Naive thymus-derived CD8-positive, alpha-beta T cell (primary cell): ENCODE measurements at places on chromosomes 5 and 9. TPM values are rescaled to one million over a fixed set of nuclear protein-coding genes. Genes with fewer than 3 reads are reported as not detected.

DNA sequence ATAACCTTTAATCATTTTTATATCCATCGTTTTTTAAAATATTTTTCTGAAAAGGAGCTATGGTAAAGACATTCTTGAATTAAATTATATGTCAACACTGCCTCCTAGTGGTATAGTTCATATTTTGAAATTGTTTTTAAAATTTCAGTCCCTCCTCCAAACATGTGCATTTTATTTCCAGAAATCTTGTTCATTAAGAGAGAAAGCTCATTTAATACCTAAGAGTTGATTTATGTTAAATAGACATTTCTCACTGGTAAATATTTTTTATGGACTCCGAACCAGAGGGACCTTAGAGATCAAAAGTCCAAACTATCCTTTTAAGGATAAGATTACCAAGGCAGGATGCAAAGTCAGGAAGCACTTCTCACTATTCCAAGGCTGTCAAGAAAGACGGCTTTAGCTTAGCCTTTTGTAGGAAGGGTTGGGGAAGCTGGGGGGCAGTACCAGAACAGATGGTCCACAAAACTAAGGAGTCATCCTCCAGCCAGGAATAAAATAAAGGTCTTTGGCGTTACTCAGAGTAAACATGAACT is 21.6 kb downstream of the BHMT start:
- DNase-seq, result no peak
- no peak overlapping the region for H3K27ac ChIP-seq
- peak overlapping the region; percentile 80 for H3K4me3 ChIP-seq
- peaks cover 5% of the 10 kb centered on the region for H3K27me3 ChIP-seq
- H3K4me1 ChIP-seq, result peaks cover 8% of the 10 kb centered on the region

DNA sequence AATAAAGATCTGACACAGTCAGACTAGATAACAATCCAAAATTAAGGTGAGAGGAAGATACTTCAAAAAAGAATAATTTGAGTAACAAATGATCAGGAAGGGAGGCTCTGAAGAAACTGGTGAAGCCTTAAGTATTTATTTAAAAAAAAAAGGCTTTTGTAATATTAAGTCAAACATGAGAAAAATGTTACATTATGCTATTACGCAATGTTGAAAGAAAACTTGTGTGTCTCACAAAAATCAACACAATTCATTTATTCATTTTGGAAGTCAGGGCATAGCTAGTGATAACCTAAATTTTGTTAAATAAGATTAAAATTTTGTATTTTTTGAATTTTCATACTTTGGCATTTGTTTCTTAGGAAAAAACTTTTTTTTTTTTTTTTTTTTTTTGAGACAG is 28.2 kb downstream of the WDR41 start:
- H3K36me3 ChIP-seq, result peaks cover 13% of the 10 kb centered on the region
- H3K27me3 ChIP-seq, result no peaks in the 10 kb centered on the region
- DNase-seq, result no peak

DNA sequence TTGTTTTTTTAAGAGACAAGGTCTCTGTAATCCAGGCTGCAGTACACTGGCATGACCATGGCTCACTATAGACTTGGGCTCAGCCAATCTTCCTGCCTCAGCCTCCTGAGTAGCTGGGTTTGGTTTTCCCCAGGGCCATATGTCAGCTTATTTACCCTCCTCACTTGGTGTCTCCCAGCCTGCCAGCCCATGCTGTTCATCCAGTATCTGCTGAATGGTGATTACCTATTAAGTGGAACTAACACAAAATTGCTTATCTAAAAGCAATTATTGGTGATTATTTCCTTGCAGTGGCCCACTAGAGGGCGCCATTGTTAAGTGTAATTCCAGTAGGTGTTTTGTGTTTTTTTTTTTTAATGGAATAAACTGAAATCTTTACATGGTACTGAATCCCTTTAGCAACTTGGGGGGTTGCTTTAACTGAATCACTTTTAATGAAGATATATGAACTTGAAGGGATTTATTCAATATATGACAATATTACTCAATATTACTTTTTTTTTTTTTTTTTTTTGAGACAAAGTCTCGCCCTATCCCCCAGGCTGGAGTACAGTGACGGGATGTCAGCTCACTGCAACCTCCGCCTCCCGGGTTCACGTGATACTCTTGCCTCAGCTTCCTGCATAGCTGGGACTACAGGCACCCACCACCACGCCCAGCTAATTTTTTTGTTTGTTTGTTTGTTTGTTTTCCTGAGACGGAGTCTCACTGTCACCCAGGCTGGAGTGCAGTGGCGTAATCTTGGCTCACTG is 13.8 kb downstream of the EXOSC2 start:
- peak overlapping the region; percentile 36 for H3K27ac ChIP-seq
- no peaks in the 10 kb centered on the region for H3K27me3 ChIP-seq
- peaks cover 11% of the 10 kb centered on the region for H3K36me3 ChIP-seq
- no peak overlapping the region for H3K4me3 ChIP-seq

DNA sequence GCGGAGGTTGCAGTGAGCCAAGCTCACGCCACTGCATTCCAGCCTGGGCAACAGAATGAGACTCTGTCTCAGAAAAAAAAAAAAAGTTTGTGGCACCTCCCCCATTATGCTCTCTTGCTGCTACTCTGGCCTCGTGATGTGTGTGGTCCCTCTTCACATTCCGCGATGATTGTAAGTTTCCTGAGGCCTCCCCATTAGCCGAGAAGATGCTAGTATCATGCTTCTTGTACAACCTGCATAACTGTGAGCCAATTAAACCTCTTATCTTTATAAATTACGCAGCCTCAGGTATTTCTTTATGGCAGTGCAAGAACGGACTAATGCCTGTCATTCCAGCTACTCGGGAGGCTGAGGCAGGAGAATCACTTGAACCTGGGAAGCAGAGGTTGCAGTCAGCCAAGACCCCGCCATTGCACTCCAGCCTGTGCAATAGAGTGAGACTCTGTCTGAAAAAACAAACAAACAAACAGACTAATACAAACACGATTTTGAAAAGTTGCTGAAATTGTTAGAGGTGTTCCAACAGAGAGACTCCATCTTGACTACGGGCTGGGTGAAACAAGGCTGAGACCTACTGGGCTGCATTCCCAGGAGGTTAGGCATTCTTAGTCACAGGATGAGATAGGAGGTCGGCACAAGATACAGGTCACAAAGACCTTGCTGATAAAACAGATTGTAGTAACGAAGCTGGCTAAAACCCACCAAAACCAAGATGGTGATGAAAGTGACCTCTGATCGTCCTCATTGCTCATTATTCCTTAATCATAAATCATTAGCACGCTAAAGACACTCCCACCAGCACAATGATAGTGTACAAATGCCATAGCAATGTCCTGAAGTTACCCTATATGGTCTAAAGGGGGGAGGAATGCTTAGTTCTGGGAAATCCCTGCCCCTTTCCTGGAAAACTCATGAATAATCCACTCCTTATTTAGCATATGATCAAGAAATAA is 8.3 kb upstream of the AFF4 start:
- no peak overlapping the region for H3K27ac ChIP-seq
- DNase-seq, result no peak
- H3K4me1 ChIP-seq, result no peaks in the 10 kb centered on the region
- H3K27me3 ChIP-seq, result no peaks in the 10 kb centered on the region
- no peak overlapping the region for H3K4me3 ChIP-seq

GRCh38 chr5:159393854-159394274 is 63.6 kb upstream of the IL12B start:
- H3K4me3 ChIP-seq, result no peak overlapping the region
- DNase-seq, result no peak
- no peaks in the 10 kb centered on the region for H3K4me1 ChIP-seq
- H3K36me3 ChIP-seq, result peaks cover 4% of the 10 kb centered on the region

GRCh38 chr5:44356231-44356630 is 33.0 kb downstream of the FGF10 start:
- no peak overlapping the region for H3K27ac ChIP-seq
- H3K27me3 ChIP-seq, result no peaks in the 10 kb centered on the region
- H3K4me3 ChIP-seq, result no peak overlapping the region
- no peak for DNase-seq
- no peaks in the 10 kb centered on the region for H3K4me1 ChIP-seq
- H3K36me3 ChIP-seq, result no peaks in the 10 kb centered on the region

DNA sequence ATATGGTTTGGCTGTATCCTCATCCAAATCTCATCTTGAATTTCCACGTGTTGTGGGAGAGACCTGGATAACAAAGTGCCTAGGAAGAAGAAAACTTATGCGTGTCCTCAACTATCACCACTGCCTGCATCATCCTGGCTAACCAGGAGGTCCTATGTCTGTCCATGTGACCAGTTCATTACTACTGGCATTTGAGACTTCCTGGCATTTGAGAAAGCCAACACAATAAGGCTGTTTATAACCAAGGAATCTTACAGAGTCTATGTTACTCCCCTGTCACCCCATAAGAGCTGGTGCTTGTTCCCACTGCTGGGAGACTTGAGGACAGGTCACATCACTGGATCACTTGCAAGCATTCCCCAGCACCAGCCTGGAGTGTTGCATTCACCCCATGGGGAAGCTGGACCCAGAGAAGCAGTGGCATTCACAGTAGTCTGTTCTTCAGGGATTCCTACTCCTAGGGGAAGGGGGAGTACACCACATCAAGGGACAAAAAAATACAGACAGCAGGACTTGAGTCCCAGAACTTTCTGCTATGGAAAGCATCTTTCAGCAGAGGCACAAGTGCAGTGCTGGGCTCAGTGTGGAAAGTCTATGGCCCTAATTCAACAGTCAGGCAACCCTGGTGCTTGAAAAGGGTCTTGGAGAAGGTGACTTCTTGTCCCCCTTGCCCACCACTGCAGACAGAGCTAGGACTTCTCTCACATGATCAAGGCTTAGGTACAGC is 717.1 kb downstream of the SEMA5A start:
- peaks cover 5% of the 10 kb centered on the region for H3K27me3 ChIP-seq
- H3K4me3 ChIP-seq, result no peak overlapping the region
- no peak for DNase-seq
- no peak overlapping the region for H3K27ac ChIP-seq

DNA sequence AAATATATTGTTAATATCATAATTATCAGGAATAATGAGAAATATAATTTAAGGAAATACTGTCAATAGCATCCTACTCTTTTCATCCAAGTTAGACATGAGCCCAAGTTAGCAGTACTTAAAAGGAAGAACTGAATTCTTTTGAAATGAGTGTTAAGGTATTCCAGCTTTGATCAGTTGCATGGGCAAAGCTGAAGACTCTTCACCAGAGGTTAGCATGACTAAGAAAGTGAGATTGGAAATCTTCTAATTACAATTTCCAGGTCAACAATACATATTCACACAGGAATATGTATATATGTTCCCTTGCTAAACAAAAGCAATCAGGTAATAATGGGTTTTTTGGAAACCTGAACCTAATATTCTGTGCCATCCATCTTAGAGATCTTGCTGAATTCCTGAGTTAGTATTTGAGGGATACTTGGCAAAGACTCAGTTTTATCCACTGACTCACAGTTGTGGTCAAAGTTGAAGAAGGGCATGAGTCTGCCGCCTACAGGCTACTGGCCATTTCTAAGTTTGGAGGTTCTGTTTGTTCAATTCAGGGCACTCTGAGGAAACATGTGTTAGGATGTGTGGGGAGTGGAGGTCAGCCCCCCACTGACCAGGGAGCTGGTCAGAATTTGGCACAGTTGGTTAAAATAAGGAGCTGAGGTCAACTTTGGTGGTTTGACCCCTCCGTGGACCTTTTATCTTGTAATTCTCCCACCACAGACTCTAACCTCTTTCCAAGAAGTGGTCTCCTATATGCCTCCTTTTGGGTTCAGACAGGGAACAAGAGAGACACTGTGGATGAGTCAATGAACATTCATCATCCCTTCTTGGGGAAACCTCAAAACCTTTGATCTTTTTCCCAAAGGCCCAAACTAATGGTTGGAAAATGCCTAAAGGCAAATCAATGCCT is 118.3 kb downstream of the PIK3R1 start:
- no peak for DNase-seq
- H3K36me3 ChIP-seq, result no peaks in the 10 kb centered on the region
- no peaks in the 10 kb centered on the region for H3K27me3 ChIP-seq
- H3K27ac ChIP-seq, result no peak overlapping the region
- no peak overlapping the region for H3K4me3 ChIP-seq

GRCh38 chr5:127596501-127596900 is 52.4 kb upstream of the CTXN3 start:
- no peak overlapping the region for H3K27ac ChIP-seq
- H3K36me3 ChIP-seq, result no peaks in the 10 kb centered on the region
- H3K4me3 ChIP-seq, result peak overlapping the region; percentile 39
- peaks cover 6% of the 10 kb centered on the region for H3K4me1 ChIP-seq
- DNase-seq, result no peak

GRCh38 chr5:33336891-33337636 is 103.7 kb upstream of the TARS1 start:
- H3K36me3 ChIP-seq, result no peaks in the 10 kb centered on the region
- peaks cover 4% of the 10 kb centered on the region for H3K27me3 ChIP-seq
- H3K27ac ChIP-seq, result no peak overlapping the region

- no peaks in the 10 kb centered on the region for H3K27me3 ChIP-seq
- no peak overlapping the region for H3K27ac ChIP-seq
- peaks cover 8% of the 10 kb centered on the region for H3K4me1 ChIP-seq
- H3K4me3 ChIP-seq, result no peak overlapping the region
- no peak for DNase-seq
Measured at GRCh38 chr5:88236866-88237642, 31.6 kb downstream of the TMEM161B start.

DNA sequence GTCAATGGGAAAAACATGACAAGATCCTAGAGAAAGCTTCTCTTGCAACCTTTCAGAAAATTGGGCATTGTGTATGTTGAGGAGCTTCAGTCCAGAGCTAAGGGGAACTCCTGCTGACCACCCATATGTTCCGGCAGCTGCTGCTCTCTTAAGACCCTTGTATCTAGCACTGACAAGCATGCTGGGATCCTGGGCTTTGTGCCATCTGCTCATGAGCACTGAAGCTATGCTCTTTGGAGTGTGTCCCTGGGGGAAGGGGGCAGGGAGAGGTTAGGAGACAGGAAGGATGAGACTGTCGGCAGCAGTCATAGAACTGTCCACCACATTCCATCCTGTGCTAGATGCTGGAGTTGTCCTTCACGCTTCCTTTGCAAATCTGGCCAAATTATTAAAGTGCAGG is 109.3 kb downstream of the JAKMIP2 start:
- no peaks in the 10 kb centered on the region for H3K36me3 ChIP-seq
- no peak overlapping the region for H3K4me3 ChIP-seq
- no peak for DNase-seq

DNA sequence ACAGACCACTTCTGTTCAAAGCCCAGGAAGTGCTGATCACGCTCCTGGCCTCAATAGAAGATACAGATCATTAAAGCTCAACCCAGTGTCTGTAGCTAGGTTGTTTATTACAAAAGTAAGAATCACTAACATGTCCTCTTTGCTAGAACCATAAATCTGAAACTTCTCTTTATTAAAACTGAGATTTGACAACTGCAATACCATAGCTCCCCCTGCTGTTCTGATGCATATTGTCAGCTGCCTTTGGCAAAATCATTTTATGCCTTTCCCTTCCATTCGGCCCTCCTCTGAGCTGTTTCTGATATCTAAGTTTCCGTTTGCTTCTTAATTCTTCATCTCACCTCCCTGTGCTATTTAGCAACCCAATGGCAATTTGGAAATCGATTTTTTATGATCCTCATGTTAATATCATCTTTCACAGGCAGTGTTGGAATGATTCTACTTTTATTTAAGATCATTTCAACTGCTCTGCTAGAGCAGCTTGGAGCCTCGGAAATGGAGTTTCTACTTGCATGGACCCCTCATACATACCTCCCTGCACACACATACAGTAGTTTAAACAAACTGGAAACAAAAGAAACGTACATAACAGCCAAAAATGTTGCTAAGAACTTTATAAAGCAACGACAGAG is 998.8 kb downstream of the MAT2B start:
- DNase-seq, result no peak
- no peak overlapping the region for H3K4me3 ChIP-seq
- H3K4me1 ChIP-seq, result no peaks in the 10 kb centered on the region
- H3K36me3 ChIP-seq, result no peaks in the 10 kb centered on the region
- no peaks in the 10 kb centered on the region for H3K27me3 ChIP-seq

CTNND2 gene
- not detected for total RNA-seq

ENTPD2 gene
- total RNA-seq, result not detected
